ENCODE measurements at places on chromosomes 3 and 15.

DNA sequence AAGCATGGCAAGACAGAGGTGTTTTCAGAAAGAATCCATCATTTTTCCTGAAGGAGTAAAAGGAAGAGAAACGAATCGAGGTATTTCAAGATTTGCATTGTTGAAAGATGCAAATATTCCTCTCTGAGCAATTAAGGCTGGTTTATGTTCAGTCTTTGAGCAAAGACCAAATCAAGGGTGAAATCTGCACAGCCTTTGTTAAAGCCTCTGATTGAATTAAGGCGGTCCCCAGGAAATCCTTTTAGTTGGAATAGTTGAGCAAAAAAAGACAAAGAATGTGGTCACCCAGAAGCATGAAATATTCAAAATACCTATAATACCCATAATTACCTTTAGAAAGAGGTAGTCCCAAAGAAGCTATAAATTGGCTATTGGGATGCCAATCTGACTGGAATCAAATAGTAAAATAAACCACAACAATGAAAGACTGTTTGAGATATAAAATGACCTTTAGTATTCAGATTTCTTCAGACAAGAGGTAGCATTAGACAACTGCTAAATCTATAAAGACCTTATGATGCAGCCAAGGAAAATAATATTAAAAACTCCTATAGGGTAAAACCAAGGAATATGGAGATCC is 1218.1 kb downstream of the ROBO2 start:
- no peak for DNase-seq

- DNase-seq: no peak
Observed at GRCh38 chr15:93028632-93029213, 60.3 kb downstream of the RGMA start.

- no peak for DNase-seq
Observed at GRCh38 chr3:41029356-41029755, 169.9 kb upstream of the CTNNB1 start.

GRCh38 chr15:76799760-76800159 is 105.4 kb downstream of the SCAPER start:
- DNase-seq: no peak

- DNase-seq: no peak
Observed at GRCh38 chr3:42214565-42215283, 51.3 kb downstream of the CCK start.

DNA sequence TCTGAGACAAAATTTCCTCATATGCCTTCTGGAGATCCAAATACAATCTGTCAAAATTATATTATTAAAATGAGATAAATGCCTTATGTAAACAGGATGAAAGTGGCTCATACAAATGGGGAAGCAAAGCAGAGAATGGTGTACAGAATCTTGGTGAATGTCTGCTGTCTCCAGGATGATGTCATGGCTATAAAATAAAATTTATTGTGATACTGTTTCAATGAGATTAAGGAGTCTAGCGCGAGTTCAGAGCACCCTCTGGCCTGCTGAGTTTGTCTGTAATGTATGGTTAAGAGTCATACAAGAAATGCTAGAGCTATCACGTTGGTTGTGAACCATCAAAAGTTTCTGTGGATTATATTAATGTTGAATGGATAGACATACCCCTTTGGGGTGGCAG is 359.7 kb downstream of the EFHB start:
- no peak for DNase-seq

GRCh38 chr3:17194116-17194515 is 309.4 kb downstream of the PLCL2 start:
- DNase-seq: no peak

GRCh38 chr15:68061602-68062001 is 7.5 kb downstream of the PIAS1 start:
- no peak for DNase-seq

GRCh38 chr15:48176112-48176511 is 2.0 kb downstream of the MYEF2 start:
- no peak for DNase-seq

DNA sequence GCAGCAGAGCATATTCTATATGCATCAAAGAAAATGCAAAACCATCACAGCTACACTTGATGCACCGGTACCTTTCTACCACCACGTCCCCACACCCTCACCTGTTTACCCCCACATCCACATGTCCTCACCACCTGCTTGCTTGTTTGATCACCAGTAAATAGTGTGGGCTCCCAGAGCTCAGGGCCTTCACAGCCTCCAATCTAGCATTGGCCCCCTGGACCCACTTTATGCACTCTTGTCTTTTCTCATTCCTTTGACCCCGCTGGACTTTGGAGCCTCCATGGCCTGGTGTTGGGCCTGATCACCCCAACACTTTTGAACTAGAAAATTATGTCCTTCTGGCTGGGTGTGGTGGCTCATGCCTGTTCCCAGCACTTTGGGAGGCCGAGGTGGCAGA is 190.1 kb downstream of the PDE8A start:
- DNase-seq: no peak

DNA sequence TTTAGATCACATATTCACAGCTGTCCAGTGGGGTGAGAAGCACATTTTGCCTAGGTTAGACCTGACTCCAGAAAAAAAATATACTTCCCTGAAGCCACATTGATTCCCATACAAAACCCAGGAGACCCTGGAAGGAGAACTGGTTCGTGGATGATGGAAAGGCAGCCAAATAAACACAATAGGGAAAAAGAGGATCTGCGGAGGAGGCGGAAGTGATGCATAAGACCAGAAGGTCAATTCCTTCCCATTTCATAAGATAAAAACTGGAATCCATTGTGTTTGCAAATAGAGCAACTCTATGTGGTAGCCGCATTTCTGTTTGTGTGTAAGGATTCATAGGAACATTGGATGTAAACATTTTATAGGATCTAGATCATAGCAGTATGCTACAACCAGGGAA is 781.9 kb upstream of the GRM7 start:
- DNase-seq: no peak

GRCh38 chr3:19256313-19256712 is 108.0 kb downstream of the KCNH8 start:
- DNase-seq: no peak

GRCh38 chr3:72229952-72230351 is 445.0 kb upstream of the PROK2 start:
- DNase-seq: no peak

GRCh38 chr15:93730724-93731123 is 500.6 kb upstream of the MCTP2 start:
- DNase-seq: no peak

GRCh38 chr15:58669108-58669507 is 80.4 kb downstream of the ADAM10 start:
- DNase-seq: no peak

- no peak for DNase-seq
Observed at GRCh38 chr3:31322460-31322859, 210.3 kb upstream of the STT3B start.

DNA sequence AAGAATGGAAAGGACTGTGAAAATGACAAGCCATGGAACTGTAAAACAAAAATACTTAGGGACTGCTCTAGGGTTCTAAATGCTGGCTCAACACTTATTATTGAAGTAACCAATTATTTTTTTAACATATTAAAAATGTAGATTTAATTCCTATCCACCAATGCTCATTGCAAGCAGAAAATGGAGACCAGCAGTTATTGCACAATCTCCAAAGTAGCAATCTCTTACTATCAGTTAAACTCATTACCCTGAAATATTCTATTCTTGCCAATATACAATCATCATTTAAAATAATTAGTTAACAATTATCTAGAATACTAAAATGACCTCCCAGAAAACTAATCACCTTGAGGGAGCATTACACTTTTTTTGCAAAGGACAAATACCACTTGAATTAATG is 499.8 kb downstream of the NAALADL2 start:
- no peak for DNase-seq

- no peak for DNase-seq
Observed at GRCh38 chr3:151839313-151839631, 25.4 kb downstream of the AADAC start.

- DNase-seq: no peak
Observed at GRCh38 chr3:113898892-113899291, 48.9 kb upstream of the ZDHHC23 start.

DNA sequence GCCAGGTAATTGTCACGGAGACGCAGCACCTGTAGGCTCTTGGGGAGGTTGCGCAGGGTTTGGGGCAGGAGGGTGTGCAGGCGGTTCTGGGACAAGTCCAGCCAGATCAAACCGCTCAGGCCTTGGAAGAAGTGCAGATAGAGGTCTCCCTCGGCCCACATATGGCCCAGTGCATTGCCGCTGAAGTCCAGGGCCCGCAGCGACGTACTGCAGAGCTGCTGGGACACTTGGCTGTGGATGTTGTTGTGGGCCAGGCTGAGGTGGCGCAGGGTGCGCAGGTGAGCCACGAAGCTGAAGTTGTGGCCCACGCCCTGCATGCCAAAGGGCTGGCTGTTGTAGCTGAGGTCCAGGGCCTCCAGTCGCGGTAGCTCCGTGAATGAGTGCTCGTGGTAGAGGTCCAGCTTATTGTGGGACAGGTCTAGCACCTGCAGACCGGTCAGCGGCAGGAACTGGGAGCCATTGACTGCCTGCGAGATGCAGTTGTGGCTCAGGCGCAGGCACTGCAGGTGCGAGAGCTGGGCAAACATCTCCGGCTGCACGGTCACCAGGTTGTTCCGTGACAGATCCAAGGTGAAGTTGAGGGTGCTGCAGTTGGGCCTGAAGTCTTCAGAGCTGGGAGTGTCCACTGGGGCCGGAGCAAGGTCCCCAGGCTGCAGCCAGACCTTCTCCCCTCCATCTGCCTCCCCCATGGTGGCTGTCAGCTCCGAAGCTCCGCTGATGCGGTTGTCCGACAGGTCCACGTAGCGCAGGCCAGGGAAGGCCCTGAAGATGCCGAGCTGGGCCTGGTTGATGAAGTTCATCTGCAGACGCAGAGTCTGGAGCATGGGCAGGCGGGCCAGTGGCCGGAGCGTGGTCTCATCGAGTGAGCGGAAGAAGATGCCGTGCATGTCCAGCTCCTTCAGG is 2.9 kb downstream of the TLR9 start:
- DNase-seq: peak; percentile 7

DNA sequence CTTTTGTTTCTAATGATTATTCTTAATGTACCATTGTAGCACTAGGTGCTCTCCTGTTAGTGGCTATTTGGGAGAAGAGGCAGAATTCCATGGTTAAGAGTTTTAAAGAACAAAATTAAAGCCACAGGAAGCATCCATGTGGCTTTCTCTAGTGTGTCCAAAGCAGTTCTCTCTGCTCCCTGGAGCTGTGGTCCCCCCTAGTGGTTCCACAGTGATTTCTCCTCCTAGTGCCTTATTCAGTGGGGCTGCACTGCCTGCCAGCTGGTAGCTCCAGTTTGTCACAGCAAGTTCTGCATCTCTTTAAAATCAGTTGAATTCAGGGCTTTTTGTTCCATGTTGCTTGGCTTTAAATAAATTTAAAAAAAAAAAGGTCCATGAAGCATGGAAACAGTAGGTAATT is 39.6 kb upstream of the FAM98B start:
- no peak for DNase-seq

GRCh38 chr15:53982071-53982680 is 3.9 kb downstream of the UNC13C start:
- DNase-seq: no peak

DNA sequence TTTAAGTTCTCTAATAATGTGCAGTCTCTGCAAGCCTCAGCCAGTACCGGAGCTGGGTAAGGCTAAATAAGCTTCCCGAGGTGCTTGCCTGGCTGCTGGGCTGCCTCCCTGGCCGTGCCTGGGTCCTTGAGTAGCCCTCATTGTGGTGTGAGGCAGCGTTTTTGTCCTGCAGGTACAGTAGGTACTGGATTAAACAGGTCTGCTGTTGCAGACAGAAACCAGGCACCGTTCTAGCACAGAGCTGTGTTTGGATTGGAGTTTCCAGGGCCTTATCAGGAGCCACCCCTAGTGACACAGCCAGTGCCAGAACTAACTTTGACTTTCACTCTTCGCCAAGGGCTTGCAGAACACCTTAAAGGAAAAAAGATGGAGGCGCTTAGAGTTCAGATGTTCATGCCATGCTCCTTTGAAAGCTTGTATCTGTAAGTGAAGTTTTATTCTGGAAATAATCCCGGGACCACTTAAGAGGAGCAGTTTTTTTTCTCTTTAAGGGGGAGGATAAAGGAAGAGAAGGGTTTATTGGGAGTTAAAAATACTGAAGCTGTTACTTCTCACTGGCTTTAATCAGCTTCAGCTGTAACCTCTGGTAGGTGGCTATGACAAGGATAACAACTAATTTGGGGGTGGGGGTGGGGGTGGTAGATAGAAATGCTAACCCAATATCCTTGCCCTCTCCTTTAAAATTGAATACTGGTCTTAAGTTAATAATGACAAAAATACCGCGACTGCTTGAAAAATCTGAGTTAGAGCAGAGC is 126.8 kb downstream of the MITF start:
- no peak for DNase-seq

DNA sequence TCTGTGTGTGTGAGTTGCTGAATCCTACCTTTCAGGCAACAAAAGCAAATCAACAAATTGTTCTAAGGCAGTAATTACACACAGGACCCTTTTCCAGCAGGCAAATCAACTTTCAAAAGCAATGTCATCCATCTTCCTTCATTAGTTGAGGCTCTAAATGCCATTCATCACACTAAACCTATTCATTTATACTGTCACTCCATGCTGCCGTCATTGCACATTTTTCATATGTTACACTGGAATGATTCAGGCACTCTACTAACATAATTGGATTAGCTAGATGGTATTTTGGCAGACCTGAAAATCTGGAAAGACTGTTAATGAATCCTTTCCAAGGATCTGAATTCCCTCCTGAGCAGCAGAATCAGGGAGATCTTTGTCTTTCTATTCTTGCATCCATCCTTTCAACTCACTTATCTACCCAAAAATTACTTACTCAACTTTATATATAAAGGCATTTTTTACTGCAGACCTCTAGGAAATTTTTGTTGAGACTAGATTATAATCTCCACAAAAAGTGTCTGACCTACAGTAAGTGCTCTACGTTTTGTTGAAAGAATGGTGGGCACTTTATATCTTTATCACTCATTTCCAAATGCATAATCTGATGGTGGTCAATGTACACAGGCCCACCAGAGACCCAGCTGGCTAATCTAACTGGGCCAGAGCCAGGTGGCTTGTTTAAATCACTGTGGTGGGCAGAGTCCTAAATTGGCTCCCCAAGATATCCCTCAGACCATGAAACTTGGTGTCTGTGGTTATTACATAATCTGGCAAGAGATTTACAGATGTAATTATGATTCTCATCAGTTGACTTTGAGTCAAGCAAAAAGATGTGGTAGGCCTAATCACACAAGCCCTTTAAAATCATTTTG is 25.0 kb downstream of the MIX23 start:
- DNase-seq: no peak

- DNase-seq: no peak
Observed at GRCh38 chr3:37766797-37767776, 94.6 kb upstream of the CTDSPL start.
